Mammary epithelial cell (primary cell): ENCODE measurements at places on chromosomes 16 and 17. TPM values are rescaled to one million over a fixed set of nuclear protein-coding genes. Genes with fewer than 3 reads are reported as not detected.

The VAT1L gene
- polyA plus RNA-seq, result not detected

The NXPH3 gene
- polyA plus RNA-seq, result 0.23 TPM

The ELMO3 gene
- 37.4 TPM for polyA plus RNA-seq

The MED31 gene
- 21.7 TPM for polyA plus RNA-seq

The TMEM235 gene
- not detected for polyA plus RNA-seq

The FSCN2 gene
- polyA plus RNA-seq, result 0.03 TPM

The TMEM88 gene
- polyA plus RNA-seq, result 0.15 TPM

The HSPB9 gene
- polyA plus RNA-seq, result not detected

The CACNG4 gene
- polyA plus RNA-seq, result 0.23 TPM

The ABCC6 gene
- 0.20 TPM for polyA plus RNA-seq

The CDH1 gene
- 206 TPM for polyA plus RNA-seq

The NPW gene
- 0.18 TPM for polyA plus RNA-seq

The MCRIP1 gene
- 28.2 TPM for polyA plus RNA-seq

The NGFR gene
- 33.5 TPM for polyA plus RNA-seq

The TERB1 gene
- polyA plus RNA-seq, result 0.05 TPM

The MFSD6L gene
- polyA plus RNA-seq, result 0.02 TPM

The TCAP gene
- 0.10 TPM for polyA plus RNA-seq

The ABCC11 gene
- polyA plus RNA-seq, result 0.42 TPM

The SPATA22 gene
- not detected for polyA plus RNA-seq

The COG8 gene
- 25.8 TPM for polyA plus RNA-seq

The CNTNAP1 gene
- polyA plus RNA-seq, result 2.3 TPM

The CSF3 gene
- 5.1 TPM for polyA plus RNA-seq

The TBC1D3G gene
- not detected for polyA plus RNA-seq

The CPSF4L gene
- polyA plus RNA-seq, result not detected

The CD300LD gene
- polyA plus RNA-seq, result not detected

The DNAAF1 gene
- polyA plus RNA-seq, result not detected

The SDR42E2 gene
- polyA plus RNA-seq, result not detected
